ENCODE measurements at places on chromosomes 4 and X. TPM values are rescaled to one million over a fixed set of nuclear protein-coding genes. Genes with fewer than 3 reads are reported as not detected.

Gene FAM184B
- polyA plus RNA-seq, result 11.7 TPM

- DNase-seq, result no peak
Observed at GRCh38 chr4:108351791-108352190, 183.1 kb upstream of the LEF1 start.

Gene PRDM8
- polyA plus RNA-seq, result 44.4 TPM

Gene SAT1
- polyA plus RNA-seq, result 434 TPM

Gene SLC9B1
- polyA plus RNA-seq, result 3.4 TPM

DNA sequence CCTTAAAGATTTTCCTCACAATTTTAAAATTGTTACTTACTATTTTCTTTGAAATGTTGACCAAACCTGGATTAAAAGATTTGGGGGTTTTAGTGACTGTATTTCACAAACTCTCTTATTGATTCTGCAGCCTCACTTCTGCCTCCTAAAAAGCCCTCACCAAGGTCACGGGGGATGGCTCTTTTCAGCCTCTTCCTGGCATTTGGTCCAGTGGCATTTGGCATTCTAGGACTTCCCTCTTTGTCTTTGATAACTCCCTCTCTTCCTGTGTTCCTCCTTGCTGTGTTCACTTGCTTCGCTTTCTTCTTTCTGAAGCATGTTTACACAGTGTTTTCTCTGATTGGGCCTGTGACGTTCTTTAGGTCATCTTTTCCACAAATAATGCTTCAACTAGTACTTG lies 21.5 kb downstream of the PKD2 start:
- no peak for DNase-seq

GRCh38 chr4:83115000-83115399 lies 471 bp upstream of the PLAC8 start:
- no peak for DNase-seq

DNA sequence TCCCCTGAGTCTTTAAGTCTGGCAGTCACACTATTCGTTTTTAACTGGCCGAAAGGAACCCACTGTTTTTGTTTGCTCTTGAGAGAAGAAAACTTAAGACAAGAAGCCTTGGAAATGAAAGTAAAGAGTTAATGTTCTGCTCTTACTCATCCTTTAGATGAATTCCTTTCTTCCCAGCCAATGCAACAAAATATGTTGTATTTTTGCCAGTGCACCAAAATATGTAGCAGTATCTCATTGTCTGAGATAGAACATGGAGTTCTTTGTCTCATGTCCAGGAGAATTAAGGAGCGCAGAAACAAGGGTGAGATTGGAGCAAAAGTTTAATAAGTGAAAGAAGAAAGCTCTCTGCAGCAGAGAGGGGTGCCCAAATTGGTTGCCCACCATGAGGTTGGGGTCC lies 12.2 kb downstream of the TENT5D start:
- no peak for DNase-seq

DNA sequence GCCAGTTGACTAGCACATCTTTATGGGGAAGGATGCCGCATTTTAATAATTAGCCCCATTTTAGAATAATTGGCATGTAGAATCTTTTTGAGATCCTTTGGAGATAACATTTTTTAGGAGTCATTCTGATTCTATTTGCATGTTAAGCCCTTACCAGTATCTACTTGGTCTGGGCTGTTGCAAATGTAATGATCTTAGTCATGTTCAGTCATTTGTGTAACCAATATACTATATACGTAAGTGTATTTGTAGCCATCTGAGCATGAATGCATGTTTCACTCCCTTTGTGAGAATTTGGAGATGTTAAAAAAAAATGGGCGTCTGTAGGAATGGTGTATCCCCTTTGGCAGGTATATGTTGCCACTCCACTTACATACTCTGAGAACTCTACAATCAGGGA lies 119.1 kb downstream of the TEX13A start:
- DNase-seq, result no peak

Gene ITIH6
- polyA plus RNA-seq, result not detected

- DNase-seq, result no peak
Observed at GRCh38 chrX:1614927-1615326, at the start of gene ASMT. TSS of gene ASMT (plus strand) at chrX:1615059. CDS start at chrX:1615200, 141 bp downstream.

Gene REELD1
- polyA plus RNA-seq, result 0.16 TPM

DNA sequence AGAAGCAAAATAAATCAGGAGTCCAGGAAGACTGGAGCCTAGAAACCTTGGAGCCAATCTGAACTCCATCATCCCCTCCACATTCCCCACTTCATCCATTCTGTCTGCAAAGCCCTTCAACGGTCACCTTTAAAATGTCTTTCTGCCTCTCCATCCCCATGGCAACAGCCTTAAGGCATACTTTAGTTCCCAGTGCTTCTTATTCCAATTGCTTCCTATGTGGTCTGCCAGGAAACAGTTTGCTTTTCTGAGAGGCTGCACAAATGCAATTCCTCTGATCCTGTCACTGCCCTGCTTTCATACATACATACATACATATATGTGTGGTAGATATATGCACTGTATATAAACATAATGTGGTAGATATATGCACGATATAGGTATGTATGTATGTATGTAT lies 786 bp upstream of the MAGEH1 start:
- DNase-seq, result no peak

DNA sequence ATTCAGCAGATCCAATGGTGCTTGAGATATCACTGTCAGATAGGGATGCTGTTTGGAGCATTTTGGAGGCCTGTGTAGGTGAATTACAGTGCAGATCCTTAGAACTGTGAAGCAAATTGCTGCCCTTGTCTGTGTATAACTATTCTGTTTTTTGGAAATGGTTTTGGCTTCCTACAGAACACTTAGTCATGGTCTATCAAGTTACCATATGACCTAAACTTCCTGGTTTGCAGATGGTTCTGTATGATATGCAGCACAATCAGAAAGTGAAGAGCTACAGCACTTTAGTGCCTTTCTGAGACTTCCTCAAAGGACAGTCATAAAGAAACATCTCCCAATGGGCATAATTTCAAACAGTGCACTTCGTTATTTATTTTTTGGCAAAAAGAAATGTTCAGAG lies 688.6 kb downstream of the SH3BGRL start:
- no peak for DNase-seq

Measured in spinal cord (tissue), 10 donors.